ENCODE measurements at places on chromosomes 11 and 22. TPM values are rescaled to one million over a fixed set of nuclear protein-coding genes. Genes with fewer than 3 reads are reported as not detected.

Gene OR4C6
- total RNA-seq, result not detected

Gene APOC3
- not detected for total RNA-seq

Gene SLC22A12
- not detected for total RNA-seq

Gene OR52E8
- not detected for total RNA-seq

Gene DTX4
- total RNA-seq, result 0.62 TPM

Gene SCN4B
- total RNA-seq, result 0.10 TPM

Gene FGF4
- not detected for total RNA-seq
